DMS 273 treated with DMSO at 0.1 percent for 48 hours (cell line): ENCODE measurements at places on chromosomes 13 and 19.

GRCh38 chr19:38725469-38726283 lies 18.6 kb downstream of the CAPN12 start:
- no peak for DNase-seq

- DNase-seq: no peak
Measured at GRCh38 chr13:65594298-65594781, 1635.8 kb downstream of the PCDH9 start.

- no peak for DNase-seq
Measured at GRCh38 chr13:47478985-47479384, 522.1 kb downstream of the SUCLA2 start.

- peak; percentile 8 for DNase-seq
Measured at GRCh38 chr13:55038230-55038629, 2009.6 kb downstream of the OLFM4 start.

GRCh38 chr19:54387991-54388801 lies 23.5 kb upstream of the LAIR1 start:
- DNase-seq: no peak
